Skeletal muscle cell (primary cell): ENCODE measurements at places on chromosomes 7 and 10.

GRCh38 chr10:28220811-28221210, 82.1 kb downstream of the MPP7 start:
- DNase-seq, result no peak

- DNase-seq, result no peak
These were observed 50.7 kb upstream of the RHEB start for GRCh38 chr7:151570366-151570915.

- DNase-seq, result no peak
These were observed 314.0 kb downstream of the DNAJB6 start for GRCh38 chr7:157650801-157651200.

DNA sequence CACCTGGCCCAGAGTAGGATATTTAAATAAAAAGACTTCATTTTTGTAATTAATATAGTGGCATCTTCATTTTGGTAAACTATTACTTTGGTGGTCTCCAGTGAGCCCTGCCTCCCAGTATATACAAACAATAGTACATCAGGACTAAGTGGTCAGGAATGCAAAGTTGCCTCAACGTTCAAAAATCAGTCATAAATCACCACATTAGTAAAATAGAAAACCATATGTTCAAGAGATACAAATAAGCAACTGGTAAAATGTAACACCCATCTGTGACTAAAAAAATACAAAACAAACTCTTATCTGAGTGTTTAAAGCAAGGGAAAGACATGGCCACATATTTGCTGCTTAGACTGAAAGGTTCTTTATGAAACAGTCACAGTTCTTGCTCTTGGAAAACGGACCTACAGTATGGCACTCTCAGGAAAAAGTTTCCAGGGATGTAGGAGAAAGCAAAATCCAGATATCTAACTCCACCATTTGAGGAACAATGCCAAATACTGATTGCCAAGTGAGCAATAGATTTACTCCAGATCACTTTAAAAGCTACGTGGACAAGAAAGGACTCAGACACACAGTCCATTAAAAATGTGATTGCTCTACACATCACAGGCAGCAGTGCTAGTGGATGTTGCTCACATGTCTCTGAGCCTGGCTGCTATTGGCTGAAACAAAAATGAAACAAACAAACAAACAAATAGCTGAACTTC, 15.1 kb upstream of the RHOBTB1 start:
- DNase-seq, result no peak

DNA sequence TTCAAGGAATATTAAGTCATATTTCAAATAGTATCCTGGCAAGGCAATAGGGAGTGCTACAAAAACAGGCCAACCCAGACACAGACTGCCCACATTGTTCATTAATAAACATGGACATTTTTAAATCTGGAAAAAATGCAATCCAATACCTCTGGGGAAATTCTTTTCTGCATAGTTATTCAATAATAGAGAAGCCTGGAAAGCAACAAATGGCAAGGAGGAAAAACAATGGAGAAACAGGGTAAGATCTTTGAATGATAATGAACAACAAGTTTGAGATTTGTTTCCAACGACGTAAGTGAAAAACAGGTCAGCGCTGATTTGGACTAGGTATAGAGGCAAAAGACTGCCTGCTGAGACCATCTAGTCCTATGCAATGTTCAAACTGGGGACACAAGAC, 44.7 kb upstream of the ZNF800 start:
- no peak for DNase-seq

GRCh38 chr7:129530795-129531391, 28.6 kb downstream of the SMKR1 start:
- peak; percentile 39 for DNase-seq

GRCh38 chr10:133009218-133009950, 67.0 kb upstream of the CFAP46 start:
- DNase-seq, result no peak
